Dorsolateral prefrontal cortex (tissue), 122 donors: ENCODE measurements at places on chromosomes 2 and 18. TPM values are rescaled to one million over a fixed set of nuclear protein-coding genes. Genes with fewer than 3 reads are reported as not detected.

DNA sequence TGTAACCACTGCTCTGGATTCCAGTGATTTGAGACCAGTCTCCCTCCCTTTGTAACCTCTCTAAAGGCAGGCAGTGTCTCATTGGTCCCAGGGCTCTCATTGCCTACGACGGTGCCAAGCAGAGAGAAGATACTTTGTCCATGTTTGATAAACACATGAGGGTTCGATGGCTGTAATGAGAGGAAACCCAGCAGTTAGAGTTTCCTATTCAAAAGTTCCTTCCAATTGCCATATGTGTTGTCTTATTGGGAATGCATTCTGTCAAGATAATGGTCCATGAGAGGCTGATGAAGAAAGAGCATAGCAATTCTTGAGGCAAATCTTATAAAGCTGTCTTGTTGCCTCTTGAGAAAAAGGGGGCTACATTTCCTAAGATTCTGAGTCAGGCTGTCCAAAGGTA is 292.5 kb downstream of the LRRTM1 start:
- no peak for DNase-seq

- no peak for DNase-seq
Observed at GRCh38 chr18:56493531-56493930, 144.9 kb downstream of the TXNL1 start.

GRCh38 chr2:224658780-224659405 is 57.3 kb downstream of the CCDC195 start:
- no peak for DNase-seq

DNA sequence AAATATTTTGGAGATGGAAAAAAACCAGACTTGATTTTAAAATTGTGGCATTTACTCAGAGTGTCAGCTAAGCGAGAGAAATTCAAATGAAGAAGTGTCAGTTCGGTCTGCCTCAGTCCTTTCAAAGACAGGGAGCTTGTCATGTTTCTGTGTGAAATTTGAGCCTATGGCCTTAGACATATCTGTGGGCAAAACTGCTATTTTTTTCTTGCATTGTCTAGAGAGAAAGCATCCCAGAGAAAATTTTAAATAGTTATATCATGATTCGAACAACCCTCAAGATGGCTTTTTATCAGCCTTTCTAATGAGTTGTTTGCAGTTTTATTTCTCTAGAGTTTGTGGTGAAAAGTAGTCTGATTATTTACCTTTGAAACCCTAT is 50.2 kb upstream of the KCNE4 start:
- DNase-seq, result no peak

The TUBA3E gene
- not detected for total RNA-seq

DNA sequence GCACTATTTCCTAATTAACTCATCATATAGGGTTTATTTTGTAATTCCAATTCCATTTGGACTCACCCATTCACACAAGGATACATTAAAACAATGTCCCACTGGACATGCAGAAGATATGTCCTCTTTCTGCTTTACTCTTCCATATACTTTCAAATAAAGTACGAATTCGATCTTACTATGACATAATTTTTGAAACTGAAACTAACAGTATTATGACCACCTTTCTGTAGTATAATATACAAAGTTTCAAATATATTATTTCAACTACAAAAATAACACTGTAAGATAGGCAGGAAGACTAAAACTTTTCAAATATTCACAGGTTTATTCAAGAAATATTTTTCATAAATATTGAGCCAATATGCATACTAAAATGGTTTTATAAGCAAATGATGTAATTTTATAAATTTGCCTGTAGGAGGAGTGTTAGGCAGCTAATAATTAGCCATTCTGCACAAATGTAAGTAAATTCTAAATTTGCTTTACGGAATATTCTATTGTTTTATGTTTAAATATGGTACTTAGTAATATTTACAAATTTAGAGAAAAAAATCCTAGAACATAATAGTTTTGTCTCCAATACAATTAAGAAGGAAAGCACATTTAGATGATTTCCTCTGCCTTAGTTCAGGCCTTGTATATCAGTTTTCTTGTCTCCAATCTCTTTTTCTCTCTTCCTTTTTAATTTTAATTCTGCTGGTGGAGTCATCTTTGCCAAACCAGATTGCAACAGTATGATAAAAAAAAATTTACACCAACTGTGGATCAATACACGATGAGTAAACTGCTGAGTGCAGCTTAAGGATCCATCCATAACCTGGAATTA is 85.9 kb downstream of the CERKL start:
- no peak for DNase-seq
